ENCODE measurements at places on chromosomes 13 and 19.

GRCh38 chr19:33398361-33399060 is 25.0 kb downstream of the CEBPG start:
- no peak for DNase-seq

DNA sequence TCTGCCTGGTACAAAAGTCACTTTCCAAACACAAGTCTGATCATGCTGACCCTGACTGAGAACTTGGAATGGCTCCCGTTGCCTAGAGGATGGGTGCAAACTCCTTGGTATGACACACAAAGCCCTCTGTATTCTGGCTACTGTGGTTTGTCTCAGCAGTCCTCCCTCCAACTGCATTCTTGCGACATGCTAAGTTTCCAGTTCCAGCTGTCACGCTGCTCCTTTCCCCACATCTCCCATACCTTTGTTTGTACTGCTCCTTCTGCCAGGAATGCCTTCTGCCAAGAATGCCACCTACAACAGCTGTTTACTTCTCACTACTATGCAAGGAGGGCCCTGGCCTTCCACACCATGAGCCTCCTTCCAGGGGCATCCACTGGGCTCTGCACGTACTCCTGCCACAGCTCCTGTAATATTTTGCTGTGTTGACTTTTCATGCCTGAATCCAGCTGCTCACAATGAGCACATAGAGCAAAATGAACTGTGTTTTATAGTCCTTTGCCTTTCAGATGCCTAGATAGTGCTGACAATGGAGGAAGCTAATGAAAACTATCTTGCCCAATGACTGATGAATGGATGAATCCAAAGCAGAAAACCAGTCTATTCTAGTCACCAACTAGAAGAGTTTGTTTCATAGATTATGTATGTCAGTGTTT is 543.7 kb downstream of the EFNB2 start:
- peak; percentile 89 for DNase-seq

DNA sequence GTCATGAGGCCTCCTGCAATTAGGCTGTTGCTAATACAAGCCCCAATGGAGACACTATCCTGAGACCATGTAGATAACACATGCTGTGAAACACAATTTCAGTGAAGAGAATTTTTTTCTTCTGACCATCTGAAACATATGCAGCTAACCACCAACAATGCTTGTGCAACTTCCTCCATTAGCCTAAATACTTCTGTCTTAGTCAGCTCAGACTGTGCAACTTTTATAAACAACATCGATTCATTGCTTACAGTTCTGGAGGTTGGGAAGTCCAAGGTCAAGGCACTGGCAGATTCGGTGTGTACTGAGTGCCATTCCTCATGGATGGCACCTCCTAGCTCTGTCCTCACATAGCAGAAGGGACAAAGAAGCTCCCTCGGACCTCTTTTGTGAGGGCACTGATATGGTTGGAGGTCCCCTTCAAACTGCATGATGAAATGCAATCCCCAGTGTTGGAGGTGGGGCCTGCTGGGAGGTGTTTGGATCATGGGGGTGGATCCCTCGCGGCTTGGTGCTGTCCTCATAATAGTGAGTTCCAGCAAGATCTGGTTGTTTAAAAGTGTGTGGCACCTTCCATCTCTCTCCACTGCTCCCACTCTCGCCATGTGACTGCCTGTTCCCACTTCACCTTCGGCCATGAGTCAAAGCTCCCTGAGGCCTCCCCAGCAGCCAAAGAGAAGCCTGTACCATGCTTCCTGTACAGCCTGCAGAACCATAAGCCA is 27.7 kb downstream of the STK24 start:
- DNase-seq, result no peak

DNA sequence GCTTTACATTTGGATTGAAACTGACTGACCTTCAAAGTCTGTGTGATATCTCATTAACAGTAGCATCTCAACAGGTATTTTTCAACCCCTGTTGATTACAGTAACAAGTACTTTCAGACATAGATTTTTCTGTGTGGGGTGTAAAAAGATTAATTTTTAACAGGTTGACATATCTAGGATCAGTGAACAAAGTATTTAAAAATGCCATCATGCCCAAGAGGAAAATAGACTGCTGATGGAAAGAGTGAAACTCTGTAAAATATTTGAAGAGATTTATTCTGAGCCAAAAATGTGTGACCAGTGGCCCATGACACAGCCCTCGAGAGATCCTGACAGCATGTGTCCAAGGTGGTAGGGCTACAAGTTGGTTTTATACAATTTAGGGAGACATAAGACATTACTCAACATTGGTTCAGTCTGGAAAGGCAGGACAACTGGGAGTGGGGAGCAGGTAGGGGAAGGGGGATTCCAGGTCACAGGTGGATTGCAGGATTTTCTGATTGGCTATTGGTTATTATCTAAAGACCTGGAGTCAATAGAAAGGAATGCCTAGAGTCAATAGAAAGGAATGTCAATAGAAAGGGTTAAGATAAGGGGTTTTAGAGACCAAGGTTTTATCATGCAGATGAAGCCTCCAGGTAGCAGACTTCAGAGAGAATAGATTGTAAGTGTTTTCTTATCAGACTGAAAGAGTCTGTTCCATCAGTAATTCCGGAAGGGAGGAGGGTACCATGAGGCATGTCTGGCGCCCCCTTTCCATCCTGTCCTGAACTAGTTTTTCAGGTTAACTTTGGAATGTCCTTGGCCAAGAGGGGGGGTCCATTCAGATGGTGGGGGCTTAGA is 29.1 kb downstream of the TNFRSF19 start:
- DNase-seq, result peak; percentile 15

DNA sequence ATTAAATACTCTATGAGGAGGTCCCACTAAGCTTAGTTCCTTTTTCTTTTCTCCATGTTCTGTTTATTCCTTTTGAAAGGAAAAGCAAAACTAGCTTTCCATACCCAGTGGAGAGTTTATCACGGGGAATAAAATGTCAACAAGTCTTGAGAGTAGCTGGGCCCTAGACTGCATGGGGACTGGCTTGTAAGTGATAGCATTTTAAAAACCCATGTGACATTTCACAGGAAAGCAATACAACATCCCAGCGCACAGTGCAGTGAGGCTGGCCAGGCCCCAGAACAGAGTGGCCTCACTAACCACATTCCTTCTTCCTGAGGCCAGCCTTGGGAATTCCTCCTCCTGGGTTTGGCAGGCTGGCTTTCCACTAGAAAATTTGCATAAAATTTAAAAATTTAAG is 149.8 kb downstream of the DLEU7 start:
- no peak for DNase-seq

DNA sequence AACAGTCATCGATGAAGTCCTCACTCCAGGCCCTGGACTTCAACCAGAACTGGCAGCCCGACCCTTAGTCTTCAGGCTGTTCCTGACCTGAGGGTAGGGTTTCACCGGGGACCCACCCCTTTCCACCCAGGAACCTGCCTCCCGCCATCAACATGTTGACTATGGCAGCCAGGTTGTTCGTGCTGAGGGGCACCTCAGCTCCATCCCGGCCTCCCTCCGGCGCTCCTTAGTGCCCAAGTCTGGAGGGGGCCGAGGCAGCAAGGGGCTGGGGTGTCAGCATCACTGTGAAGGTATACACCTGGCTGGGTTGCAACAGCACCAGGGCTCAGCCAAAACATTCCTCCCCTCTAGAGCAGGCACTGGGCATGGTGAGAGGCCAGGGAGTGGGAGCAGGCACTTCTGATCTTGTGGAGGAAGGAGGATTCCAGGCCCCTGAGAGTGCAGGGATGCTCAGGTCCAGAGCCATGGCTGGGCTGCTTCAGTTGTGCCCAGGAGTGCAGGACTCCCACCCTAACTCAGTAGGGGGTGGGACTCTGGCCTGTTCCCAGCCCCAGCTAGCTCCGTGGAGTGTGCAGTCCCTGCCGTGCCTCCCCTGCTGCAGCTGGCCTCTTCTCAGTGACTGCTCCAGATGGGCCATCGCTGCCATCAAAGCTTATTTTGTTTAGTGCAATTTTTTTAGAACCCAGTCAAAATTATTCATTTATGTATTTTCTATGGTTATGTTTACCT is 1445.9 kb downstream of the PCDH9 start:
- no peak for DNase-seq

DNA sequence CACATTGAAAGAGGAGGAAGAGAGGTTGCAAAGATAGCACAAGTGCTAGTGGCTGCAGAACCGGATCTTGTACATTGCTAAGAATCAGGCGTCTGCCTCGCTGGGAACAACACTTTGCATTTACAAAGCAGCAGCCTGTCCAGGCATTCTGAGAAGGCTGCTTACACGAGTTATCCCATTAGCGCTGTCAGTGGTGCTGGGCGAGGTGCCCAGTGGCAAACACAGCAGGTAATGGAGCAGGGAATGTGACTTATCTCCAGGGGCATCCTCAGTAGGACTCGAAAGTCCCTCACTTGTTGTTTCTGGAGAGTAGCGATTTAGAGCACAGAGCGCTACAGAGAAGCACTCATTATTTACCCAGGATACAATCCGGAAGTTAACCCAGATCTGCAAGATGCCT is 209.6 kb downstream of the OLFM4 start:
- DNase-seq, result no peak

DNA sequence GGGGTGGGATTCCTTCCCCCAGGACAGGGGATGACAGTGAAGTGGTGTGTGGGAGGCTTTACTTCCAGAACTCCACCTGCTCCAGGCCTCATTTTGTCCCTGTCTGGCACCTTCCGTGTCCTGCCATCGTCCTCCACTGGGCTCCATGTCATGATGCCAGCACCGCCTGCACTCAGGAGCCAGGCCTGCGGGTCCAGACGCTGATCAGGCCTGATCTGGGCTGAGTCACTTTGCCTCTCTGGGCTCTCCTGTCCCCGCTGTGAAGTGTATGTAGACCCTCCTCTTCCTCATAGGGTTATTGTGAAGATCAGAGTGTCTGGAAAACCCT is 9.6 kb downstream of the FUZ start:
- DNase-seq, result no peak

GRCh38 chr19:46515879-46516350 is 20.2 kb upstream of the PNMA8B start:
- peak; percentile 63 for DNase-seq

GRCh38 chr13:25415241-25415640 is 43.5 kb downstream of the ATP8A2 start:
- DNase-seq, result no peak

- no peak for DNase-seq
Observed at GRCh38 chr13:93769101-93769500, 542.5 kb downstream of the GPC6 start.

DNA sequence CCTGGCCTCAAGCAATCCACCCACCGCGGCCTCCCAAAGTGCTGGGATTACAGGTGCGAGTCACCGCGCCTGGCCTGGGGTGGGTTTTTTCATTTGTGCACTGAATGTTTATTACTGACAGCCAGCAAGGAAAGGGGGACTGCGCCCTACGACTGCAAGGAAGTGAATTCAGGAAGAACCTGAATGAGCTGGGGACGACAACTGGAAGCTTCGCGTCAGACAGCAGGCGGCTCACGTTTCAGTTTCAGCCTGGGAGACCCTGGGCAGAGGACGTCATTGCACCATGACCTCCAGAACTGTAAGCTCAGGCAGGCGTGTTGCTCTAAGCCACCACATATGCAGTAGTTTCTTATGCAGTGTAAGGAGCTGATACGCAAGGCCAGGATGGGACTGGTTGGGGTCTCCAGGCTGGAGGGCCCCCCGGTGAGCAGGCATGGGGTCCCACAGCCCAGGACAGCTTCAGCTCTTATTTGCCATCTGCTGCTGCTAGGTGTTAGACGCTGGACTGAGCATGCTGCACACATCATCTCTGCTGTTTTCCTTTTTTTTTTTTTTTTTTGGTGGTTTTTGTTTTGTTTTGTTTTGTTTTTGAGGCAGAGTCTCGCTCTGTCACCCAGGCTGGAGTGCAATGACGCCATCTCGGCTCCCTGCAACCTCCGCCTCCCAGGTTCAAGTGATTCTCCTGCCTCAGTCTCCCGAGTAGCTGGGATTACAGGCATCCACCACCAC is 66.6 kb downstream of the GADD45B start:
- DNase-seq, result no peak

- DNase-seq, result no peak
Observed at GRCh38 chr19:17268754-17269153, 1.5 kb downstream of the BABAM1 start.

DNA sequence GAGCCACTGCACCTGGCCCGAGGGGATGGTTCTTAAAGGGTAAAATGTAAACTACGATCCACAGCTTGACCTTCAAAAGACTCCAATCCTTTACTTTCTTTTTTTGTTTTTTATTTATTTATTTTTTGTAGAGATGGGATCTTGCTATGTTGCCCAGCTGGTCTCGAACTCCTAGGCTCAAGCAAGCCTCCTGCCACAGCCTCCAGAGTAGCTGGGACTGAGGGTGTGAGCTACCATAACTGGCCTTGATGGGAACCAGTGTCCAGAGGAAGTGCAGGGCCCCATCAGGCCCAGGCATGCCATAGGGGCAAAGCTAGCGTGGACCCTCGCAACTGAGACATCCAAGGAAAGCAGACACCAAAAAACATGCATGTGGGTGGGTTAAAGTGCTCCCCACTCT is 14.2 kb upstream of the TLE6 start:
- DNase-seq, result no peak

DNA sequence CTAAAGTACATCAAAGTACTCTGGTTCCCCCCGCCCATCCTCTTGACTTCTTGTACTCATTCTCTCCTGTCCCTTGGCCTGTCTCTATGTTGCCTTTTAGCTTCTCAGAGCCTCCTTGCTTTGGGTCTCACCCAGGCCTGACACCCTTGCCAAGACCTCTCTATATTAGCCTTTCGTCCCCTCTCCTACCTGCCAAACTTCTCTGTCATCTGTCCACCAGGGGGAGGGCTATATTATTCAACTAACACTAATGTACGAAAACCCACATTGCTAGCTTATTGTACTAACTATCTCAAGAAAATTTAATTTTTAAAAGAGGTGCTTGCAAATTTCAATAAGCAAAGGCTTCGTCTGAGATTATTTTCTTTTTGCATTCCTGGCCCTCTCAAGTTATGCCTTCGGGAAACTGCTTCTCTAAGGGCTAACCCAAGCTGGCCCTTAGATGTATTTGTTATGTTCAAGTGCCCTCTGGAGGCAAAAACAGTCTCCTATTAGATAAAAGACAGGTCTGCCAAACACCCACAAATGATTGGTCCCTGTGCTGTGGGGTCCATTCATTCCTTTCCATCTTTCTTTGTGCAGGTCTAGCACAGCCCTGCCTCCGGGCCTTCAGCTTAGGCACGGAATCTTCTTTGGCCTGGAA is 6.3 kb upstream of the MRPS31 start:
- peak; percentile 94 for DNase-seq

- DNase-seq, result no peak
Observed at GRCh38 chr13:100148422-100148821, 59.5 kb downstream of the PCCA start.

- no peak for DNase-seq
Observed at GRCh38 chr13:43377973-43378372, 354.6 kb downstream of the DNAJC15 start.

- DNase-seq, result no peak
Observed at GRCh38 chr19:7732045-7732444, at the start of gene CLEC4G. CLEC4G (minus strand) TSS chr19:7732110; CDS start chr19:7732102, 8 bp downstream.

DNA sequence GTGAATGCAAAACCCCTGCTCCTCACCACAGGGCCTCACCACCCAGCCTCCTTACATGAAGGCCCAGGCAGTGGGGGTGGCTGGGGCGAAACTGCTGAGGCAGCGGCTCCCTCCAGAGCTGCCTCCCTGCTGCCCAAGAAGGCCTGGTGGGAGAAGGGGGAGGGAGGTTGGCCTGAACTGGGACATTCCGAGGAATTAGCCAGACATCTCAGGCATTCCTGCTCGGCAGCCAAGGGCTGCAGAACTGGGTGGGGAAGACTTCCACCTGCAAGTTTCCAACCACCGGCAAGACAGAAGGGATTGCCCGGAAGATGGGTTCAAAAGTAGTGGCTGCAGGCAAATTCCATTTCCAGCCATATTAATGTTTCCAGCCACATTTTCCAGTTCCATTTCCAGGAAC is 2.3 kb upstream of the PSPN start:
- no peak for DNase-seq
